ENCODE measurements at places on chromosomes 4 and X.
A peak's percentile ranks its signal among the peaks of the same experiment; 100 is the strongest.

GRCh38 chrX:118507766-118508165 lies 12.2 kb downstream of the DOCK11 start:
- no peak for DNase-seq

DNA sequence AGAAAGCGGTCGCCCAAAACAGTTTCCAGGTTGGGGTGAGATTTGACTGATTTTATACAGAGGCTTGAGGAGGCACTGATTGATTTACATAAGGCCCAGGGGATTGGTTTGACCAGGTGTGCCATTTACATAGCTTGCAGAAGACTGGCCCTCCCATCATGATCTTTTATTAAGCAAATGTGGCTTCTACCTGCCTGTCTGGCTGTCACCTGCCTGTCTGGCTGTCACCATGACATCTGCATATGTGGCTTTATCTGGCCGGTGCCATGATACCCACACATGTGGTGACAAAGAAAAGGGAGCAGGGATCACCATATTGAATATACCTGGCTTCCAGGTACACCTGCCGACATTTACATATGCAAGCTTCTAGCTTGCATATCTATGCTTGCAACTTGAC lies 17.0 kb upstream of the CDS1 start:
- DNase-seq, result no peak

GRCh38 chr4:165379678-165380064 lies 863 bp downstream of the CPE start:
- DNase-seq, result no peak

GRCh38 chrX:63330681-63331080 lies 20.5 kb downstream of the SPIN4 start:
- DNase-seq, result peak; percentile 57

GRCh38 chr4:105234582-105234981 lies 87.9 kb downstream of the TET2 start:
- DNase-seq, result no peak

DNA sequence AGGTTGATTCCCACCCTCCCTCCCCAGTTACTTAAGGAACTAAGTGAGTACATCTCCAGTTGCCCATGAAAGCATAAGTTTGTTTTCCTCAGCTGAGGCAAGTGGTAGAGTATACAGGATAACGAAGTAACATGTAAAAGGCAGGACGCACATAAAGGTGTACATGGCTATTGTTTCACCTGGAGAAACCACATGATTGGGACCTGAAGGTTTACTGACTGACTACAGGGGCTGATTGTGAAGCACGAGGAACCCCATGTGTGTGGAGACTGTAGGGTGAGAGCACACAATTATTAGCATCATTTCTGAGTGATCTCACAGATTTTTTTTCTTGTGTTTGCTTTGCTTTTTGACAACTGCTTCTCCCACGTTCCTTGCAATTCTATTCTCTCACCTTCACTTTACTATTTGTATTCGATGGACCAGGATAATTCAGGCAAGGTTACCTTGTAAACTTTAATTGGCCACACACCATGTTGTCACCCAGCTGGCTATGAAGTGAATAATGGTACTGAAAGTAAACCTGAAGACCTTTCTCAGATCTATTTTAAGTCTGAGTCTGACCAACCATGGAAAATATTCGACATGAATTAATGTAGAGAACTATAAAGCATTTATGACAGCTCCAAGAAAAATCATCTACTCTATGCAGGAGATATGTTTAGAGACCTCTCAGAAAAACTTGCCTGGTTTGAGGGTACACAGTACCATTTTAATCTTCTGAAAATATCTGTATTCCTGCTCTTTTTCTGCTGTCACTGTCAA lies 102.5 kb upstream of the MYOZ2 start:
- DNase-seq, result no peak

DNA sequence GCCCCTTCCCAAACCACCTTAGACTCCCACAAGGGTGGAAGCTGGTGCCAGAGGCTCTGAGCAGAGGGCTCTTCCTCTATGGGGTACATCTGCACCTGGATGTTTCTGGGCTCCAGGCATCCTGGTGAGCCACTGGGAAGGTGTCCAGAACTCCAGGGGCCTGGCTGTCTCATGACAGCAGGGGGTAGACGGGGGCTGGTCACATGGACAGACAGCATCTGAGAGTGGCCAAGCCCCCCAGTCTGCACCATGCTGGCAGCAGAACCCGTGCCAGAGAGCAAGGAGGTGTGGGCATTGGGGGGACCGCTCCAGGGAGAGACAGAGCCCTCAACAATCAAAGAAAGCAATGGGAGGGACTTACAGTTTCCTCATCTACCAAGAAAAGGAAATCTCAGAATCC lies 39.5 kb downstream of the ZFYVE28 start:
- DNase-seq, result no peak

DNA sequence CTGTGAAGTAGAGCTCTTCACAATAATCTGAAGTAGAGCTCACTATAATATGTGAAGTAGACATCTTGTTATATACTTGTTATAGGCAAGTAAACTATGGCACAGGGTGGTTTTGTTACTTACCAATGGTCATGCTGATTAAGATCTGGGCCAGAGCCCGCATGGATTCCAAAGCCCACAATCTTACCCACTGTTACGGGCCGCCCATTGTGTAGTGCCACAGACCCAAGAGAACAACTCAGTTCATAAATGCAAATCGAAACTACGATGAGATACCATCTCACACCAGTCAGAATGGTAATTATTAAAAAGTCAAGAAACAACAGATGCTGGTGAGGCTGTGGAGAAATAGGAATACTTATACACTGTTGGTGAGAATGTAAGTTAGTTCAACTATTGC lies 46.9 kb upstream of the CT47C1 start:
- no peak for DNase-seq

DNA sequence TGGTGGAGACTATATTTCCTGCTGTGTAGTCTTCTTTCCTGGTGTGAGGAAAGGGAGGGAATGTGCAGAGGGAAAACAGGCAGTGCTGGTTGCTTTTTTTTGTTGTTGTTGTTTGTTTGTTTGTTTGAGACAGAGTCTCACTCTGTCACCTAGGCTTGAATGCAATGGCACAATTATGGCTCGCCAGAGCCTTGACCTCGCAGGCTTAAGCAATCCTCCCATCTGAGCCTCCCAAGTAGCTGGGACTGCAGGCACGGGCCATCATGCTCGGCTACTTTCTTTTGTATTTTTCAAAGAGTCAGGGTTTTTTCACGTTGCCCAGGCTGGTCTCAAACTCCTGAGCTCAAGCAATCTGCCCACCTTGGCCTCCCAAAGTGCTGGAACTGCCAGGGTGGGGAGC lies 82.5 kb downstream of the RELL1 start:
- no peak for DNase-seq

GRCh38 chrX:6678313-6678712 lies 143.4 kb upstream of the VCX3A start:
- DNase-seq, result no peak

GRCh38 chrX:123489011-123489410 lies 243.8 kb downstream of the THOC2 start:
- DNase-seq, result no peak

DNA sequence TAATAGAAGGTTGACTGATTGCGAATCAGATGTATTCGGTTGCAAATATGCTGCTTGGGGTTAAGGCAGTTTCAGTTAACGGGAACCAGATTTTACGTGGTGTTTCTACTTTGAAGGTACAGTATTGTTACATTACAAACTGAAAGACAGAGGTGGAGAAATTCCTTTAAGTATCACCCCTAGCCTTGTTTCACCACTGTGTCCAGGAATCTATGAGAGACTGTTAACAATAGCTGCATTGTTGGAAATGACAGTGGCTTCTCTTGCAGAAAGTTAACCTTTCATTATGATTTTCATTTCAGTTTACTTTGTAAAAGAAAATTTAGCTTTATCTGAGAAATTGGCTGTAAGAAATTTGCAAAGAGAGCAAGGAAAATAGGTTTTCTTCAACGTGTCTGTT lies 2.6 kb downstream of the CDKL5 start:
- DNase-seq, result no peak

- no peak for DNase-seq
Measured at GRCh38 chrX:41338436-41338835, 4.5 kb downstream of the DDX3X start.

GRCh38 chr4:8028884-8029568 lies 89.4 kb upstream of the AFAP1 start:
- no peak for DNase-seq

DNA sequence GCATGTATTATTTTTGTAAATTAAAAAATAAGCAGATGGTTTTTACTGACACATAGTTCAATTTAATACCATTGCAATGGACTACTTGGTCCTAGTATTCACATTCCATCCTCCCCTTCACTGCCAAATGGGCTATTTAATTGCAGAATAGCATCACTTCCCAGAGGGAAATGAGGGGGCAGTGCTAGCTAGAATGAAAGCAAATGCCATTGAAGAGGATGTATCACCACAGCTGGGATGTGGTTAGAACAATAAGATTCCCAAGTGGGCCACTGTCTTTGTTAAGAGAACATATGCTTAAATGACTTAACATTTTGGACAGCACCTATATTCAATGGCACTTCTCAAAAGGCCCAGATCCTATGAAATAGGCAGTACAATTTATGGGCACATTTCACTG lies 224.7 kb downstream of the RBMX2 start:
- DNase-seq, result no peak

- DNase-seq, result no peak
Measured at GRCh38 chr4:128869776-128870509, 60.4 kb downstream of the JADE1 start.

GRCh38 chr4:95548738-95549245 lies at the start of gene UNC5C:
Gene UNC5C (minus strand): TSS chr4:95548973.
- no peak for DNase-seq

GRCh38 chrX:148885203-148885602 lies 384.8 kb downstream of the AFF2 start:
- no peak for DNase-seq

DNA sequence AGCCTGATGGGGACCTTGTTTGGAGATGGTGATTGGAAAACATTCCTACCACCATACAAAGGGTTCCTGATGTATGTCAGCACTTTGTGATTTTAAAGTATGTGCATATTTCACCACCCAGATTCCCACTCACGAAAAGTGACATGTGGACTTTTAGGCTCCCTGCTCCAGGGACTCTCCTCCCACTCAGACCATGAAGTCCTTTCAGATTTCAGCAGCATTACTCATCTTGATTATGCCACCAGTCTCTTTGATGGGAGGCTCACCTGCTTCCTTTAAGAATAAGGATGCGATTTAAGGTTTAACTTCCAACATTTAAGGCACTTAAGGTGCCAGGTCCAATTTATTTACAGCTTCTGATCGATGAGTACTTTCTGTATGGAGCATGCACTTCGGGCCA lies 204.4 kb downstream of the PPARGC1A start:
- no peak for DNase-seq

DNA sequence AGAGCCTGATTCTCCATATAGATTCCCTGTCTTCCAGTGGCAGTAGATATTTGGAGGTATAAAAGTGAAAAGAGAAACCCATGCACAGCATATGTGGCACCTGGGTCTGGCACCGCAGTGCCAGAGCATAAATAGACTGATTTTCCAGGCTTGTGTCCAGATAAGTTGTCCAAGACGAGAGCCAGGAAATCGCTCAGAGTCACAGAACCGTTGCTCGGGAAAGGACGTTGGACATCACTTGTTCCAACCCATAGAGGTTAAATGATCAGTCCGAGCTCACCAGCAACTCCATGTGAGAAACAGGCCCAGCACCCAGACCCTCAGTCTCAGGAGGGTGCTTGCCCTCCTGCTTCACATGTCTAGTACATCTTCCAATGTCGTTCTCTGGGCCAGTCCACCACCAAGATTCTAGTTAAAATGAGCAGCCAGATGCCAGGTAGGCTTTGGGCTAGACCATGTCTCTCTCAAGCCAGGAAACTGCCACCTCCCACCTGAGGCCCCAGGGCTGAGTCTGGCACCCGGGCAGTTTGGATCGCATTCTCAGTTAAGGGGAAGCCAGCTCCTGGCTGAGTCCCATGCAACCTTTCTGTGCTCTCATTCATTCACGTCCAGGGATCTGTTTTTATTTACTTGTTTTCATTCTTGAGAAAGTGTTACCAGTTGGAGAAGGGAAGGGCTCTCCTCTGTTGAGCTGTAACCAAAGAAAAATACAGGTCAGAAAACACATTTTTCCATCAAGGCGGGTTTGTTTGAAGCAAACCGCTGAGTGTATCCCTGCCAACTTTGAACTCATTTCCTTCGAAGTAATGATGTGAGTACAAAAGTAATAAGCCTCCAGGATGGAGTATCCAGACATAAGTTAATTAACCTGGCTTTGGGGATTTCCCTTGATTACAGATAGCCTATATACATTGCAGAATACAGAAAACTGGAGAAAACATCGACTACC lies 91.7 kb downstream of the PHOX2B start:
- DNase-seq, result no peak

DNA sequence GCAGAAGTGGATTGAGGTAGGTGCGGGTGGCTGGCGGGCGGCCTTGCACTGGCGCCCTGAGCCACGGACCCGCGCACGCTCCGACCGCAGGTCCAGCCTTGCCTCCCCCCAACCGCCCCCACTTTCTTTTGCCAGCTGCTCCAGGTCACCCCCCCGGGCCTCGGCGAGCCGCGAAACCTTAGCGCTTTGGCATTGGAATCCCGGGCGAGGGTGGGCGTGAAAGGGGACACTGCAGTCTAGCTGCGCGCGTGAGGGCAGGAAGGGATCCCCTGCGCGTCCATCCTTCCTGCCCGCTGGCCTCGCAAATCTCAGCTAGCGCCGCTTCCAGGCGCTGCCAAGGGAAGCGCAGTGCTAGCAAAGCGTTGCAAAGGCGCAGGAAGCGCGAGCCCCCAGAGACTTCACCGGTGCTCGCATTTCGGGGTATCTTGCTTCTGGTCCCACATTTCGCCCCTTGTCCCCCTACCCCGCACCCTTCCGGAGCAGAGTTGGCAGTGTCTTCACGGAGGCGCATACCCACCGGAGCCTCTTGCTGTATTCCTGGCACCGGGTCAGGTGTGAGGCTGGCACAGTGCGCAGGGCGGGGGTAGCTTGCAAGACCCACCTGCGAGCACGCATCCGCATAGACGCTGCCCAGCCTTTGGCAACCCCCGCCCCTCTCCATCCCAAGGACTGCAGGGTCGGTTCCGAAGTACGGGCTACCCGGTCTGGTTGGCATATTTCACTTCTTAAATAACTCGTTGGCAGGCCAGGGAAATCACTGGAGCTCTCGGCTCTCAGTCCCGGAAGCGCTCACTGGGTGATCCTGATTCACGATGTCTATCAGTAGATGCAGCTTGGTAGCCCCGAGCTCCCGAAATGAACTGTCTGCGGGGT lies 104.4 kb downstream of the UCHL1 start:
- no peak for DNase-seq

GRCh38 chrX:38726612-38727011 lies 74.6 kb upstream of the MID1IP1 start:
- DNase-seq, result peak; percentile 1

DNA sequence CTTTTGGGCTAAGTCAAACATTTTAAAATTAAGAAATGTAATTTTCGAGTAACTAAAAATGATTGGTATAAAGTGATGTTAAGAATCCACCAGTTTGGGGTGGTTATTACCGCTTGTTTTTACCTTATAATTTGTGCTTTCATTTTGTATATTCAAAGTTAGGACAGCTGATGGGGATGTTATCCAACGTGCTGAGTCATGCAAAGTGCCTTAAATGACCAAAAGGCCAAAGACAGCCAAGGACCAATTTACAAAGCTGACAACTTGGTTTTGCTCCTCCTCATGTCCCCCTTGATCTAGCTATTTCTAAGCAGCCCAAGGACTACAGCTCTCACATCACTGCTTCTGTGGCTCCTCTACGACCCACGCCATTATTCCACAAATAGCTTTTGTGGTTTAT lies 181.4 kb upstream of the PCDH7 start:
- DNase-seq, result no peak
